ENCODE measurements at places on chromosomes 13 and 19.

DNA sequence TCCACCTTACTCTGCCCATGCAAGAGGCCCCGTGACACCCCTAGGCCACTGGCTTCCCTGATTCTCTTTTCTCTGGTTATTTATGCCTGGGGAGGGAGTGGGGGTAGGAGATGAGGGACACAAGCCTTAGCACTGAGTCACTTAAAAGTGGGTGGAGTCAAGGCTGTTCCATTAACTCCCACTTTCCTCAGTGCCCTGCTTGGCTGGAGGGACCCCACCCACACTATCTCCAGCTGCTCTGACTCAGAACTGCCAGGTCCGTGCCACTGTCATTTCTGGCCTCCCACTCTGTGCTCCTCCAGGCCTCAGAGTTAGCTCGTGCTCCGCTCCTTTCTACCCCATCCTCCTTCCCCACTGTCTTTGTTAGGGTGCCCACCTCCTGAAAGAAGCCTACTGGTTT is 113.4 kb upstream of the UQCRFS1 start:
- DNase-seq = peak; percentile 71

- DNase-seq = no peak
Measured at GRCh38 chr19:3536429-3537100, 2.4 kb upstream of the TEKTIP1 start.

- no peak for DNase-seq
Measured at GRCh38 chr13:23817830-23818229, 71.4 kb downstream of the MIPEP start.

DNA sequence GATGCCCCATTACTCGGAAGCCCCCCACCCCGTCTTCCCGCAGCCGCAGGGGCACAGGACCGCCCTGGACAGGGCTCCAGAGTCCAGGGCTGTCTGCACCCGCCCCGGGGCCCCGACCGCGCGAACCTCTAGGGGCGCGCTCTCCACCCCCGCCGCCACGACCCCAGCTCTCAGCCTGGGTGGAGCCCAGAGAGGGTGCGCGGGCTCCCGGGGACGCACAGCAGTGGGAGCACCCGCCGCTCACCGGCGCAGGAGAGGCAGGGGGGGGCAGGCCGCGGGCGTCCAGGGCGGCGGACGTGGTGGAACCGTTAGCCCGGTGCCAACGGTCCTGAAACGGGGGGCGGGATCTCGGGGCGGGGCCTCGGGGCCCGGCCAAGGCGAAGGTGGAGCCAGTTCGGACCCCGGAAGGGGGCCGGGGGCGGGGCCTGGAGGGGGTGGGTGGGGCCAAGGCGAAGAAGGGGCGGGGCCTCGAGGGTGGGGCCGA is at the start of gene ATP8B3:
TSS of gene ATP8B3 (minus strand) at position 335 of the 484 bp plus-strand sequence. CDS start 540 bp downstream, outside the sequence.
- no peak for DNase-seq

GRCh38 chr19:1836458-1837221 is 11.6 kb downstream of the REXO1 start:
- DNase-seq = no peak

DNA sequence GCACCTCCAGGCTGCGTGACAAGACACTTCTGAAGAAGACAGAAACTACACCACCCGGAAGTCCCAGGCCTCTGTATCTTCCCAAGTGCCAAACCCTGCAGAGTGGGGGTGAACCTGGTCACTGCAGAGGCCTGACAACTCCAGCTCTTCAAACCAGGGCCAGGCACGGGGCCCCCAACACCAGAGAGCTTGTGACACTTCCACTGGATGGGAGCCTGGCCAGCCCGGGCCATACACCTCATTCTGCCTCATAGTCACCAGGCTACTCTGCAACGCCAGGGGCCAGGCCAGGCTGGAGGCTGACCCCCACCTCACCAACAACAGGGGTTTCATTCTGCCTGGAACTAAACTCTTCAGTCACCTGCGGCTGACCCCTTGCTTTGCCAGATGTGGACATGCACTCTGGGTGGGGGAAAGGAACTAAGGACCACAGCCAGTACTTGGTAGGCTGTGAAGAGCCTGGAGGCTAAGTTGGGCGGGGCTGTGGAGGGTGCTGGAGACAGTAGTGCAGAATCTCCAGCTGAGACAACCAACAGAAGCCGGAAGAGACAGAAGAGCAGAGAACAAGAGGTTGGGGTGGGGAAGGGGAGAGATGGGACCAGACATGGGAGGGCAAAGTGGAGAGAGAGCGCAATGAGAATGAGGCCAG is 23.0 kb downstream of the TUBA3C start:
- DNase-seq = no peak

DNA sequence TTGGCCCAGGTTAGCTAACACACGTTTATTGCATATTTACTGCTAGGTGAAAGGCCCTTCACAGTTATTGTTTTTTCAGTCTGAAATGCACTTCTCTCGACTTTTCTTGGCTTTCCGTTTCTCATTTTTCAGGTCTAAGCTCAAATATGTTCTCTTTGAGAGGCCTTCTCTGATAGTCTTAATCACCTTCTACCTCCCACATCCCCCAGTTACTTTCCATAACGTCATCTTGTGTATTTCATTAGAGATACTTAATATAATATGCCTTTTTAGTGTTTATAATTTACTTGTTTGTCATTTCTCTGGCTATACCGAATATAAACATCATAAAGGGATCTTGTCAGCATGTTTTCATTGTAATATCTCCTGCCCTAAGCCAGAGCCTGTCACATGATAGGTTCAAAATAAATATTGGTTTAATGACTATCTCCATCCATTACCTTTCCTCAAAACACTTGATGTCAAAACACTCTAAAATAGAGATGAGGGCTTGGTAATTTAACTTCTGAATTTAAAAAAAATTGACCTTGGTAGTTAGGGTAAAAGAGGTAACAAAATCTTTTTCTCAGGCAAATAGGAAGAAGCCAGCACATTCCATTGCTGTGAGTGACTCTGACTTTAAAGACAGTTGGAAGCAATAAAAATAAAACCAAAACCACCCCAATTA is 168.6 kb upstream of the RFC3 start:
- no peak for DNase-seq

GRCh38 chr19:29497241-29497640 is 28.6 kb upstream of the VSTM2B start:
- no peak for DNase-seq

- DNase-seq = no peak
Measured at GRCh38 chr13:111512707-111513106, 192.3 kb downstream of the TEX29 start.

- DNase-seq = peak; percentile 49
Measured at GRCh38 chr13:76937281-76937820, 11.0 kb upstream of the ACOD1 start.

GRCh38 chr13:50229960-50230661 is 214.9 kb downstream of the KCNRG start:
- DNase-seq = no peak

GRCh38 chr13:30898678-30899241 is 7.3 kb upstream of the MEDAG start:
- DNase-seq = peak; percentile 21

DNA sequence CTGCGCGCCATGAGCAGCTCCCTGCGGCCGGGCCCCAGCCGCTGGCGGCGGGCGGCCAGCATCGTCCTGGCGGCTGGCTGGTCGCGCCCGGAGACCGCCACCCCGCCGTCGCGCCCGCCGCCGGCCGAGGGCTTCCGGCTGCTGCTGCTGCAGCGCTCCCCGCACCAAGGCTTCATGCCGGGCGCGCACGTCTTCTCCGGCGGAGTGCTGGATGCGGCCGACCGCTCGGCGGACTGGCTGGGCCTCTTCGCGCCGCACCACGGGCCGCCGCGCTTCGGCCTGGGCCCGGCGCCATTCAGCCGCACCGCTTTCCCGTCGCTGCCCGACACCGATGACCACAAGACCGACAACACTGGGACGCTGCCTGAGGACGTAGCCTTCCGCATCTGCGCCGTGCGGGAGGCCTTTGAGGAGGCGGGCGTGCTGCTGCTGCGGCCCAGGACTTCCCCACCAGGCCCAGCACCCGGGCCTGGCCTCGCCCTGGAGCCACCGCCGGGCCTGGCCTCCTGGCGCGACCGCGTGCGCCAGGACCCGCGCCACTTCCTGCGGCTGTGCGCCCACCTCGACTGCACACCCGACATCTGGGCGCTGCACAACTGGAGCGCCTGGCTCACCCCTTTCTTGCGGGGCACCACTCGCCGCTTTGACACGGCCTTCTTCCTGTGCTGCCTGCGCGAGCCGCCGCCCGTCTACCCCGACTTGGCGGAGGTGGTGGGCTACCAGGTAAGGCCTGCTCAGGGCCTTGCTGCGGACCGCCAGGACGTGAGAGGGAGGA is 518 bp downstream of the NUDT19 start:
- peak; percentile 48 for DNase-seq

DNA sequence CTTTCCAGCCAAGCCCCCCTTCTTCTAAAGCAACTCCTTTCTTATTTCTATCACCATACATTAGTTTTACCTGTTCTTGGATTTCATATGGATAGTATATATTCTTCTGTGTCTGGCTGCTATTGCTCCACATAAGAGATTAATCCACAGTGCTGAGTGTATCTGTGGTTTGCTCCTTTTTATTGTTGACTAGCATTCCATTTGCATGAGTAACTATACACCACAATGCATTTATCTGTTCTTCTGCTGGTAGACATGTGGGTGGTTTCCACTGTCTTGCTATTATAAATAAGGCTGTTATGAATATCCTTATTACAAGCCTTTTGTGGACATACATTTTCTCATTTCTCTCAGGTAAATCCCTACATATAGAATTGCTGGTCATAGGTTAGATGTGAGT is 138.2 kb downstream of the SLC7A1 start:
- DNase-seq = peak; percentile 40

- peak; percentile 66 for DNase-seq
Measured at GRCh38 chr13:30847650-30848307, 58.3 kb upstream of the MEDAG start.

GRCh38 chr19:39297931-39298634 is 1.9 kb downstream of the IFNL1 start:
- no peak for DNase-seq

DNA sequence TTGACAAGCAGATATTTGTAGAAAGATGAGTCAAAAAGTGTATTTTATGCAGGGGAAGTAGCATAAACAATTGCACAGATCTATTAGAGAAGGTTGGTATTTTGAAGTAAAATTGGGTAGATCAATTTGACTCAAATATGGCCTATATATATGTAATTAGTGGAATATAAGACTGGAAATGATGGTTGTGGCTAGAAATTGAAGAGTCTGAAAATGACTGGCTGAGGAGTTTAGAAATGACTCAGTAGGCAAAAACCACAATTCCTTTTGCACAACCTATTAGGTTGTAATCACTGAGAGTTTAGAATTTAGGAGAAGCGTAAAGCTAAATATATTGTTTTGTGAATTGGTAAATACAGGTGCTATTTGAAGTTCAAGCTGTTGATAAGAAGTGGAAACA is 622.6 kb upstream of the PCDH20 start:
- no peak for DNase-seq

- DNase-seq = no peak
Measured at GRCh38 chr19:51702103-51702824, 9.1 kb downstream of the SPACA6 start.

DNA sequence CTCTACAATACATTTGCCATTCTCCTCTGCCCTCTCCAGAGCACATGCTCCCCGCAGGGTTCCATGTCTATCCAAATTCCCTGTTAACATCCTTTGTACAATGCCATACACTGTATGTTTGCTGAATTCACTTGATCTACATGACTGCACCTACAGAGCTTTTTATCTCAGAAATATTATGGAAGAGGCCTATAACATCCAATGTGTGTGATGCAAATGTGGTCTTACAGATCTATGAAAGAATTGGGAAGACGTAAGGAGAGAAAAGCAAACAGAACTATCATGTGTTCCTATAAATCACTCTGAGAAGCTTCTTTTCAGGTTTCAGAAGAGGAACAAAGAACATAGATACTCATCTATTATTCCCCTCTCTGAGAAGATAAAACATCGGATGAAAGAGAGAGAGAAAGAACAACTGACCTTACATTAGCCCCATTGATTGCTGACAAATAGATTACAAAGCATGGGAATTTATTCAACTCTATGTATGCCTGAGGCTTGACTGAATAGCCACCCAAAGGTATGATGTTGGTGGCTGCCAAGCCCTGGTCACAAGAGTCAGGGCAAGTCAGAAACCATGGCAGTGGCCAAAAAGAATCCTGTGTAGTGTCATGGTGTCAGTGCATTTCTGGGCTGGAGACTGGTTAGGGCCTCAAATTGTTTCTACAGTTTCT is 425.2 kb downstream of the FOXO1 start:
- no peak for DNase-seq
